ENCODE measurements at places on chromosomes 5 and 9.

GRCh38 chr5:168372356-168372946 is 81.0 kb downstream of the WWC1 start:
- no peak for DNase-seq

DNA sequence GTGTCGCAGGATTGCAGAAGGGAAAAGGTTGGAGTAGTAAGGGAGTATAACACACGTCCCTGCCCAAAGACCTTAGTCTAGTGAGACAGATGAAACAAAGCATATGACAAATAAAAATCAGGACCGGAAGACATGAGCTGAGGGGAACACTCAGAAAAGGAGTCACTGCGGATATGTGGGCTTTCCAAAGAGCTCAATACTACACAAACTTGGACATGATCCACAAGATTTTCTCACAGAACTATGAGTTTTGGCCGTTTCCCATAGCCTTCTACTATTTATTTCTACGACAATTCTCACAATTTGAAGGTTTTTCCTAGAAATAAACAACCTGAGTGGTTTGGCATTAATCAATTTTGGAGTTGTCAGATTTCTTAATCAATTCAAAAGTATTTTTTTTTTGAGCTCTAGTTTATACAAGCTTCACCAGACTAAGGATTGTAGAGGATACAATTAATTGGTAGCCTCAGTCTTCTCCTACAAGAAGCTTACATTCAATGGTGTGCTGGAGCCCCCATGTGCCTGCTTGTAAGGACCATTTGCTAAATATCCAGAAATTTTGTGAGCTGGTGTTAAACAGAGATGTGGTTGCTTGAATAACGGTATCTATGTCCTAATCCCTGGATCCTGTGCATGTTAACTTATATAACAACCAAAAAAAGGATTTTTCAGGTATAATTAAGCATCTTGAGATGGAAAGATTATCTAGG is 91.4 kb downstream of the ADAMTS12 start:
- DNase-seq, result no peak

DNA sequence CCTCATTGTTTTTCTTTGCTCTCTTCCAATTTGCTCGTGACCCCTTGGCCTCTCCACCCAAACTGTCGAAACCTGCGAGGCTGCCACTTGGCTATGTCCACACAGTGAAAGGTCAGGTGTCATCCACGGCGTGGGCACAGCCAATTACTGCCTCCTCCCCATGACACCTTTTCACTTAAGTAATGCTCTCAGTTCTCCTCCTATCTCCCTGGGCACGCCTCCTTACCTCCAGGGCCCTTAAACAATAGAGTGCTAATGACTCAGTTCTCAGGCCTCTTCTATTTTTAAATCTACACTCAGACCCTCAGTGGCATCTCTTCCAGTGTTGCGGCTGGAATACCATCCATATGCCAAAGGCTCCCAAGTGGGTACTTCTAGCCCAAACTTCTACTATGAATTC is 256.8 kb downstream of the ROR2 start:
- DNase-seq, result no peak

GRCh38 chr9:6567140-6567591 is 78.4 kb downstream of the GLDC start:
- DNase-seq, result no peak

DNA sequence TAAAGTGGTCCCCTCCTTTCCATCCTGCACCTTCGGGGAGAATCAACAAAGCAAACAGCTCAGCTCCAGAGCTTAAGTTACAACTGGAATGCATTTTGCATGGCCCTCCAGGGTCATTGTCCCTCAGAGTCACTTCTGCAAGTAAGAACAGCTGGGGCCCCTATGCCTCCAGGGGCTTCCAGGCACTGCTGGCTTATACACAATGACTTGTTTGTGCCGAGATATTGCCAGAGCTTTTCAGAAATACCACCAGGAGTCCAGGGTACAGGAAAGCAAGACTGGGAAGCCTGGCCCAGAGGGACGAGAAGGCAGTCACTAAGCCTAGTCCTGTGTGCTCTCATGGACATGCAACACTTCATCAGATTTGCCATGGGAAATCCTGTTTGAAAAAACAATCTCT is 11.3 kb downstream of the FRMD3 start:
- DNase-seq, result no peak

DNA sequence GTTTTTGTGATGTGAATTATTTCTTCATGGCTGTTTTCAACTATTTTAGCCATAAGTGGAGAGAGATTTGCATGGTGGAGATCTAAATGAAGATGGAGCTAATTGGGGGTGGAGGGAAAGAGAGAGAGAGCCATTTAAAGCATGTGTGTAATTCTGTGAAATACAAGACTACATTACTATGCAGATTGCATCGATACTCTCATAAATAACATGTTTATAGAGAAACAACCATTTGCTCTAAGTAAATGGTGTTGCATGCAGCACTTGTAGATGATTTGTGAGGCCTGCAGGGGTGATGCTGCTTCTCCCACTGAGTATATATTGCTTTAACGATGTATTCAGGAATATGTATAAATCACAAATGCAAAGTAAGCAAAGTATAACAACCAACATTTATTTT is 270.2 kb upstream of the RIOK2 start:
- no peak for DNase-seq

GRCh38 chr5:138716456-138716924 is 36.7 kb upstream of the CTNNA1 start:
- no peak for DNase-seq

DNA sequence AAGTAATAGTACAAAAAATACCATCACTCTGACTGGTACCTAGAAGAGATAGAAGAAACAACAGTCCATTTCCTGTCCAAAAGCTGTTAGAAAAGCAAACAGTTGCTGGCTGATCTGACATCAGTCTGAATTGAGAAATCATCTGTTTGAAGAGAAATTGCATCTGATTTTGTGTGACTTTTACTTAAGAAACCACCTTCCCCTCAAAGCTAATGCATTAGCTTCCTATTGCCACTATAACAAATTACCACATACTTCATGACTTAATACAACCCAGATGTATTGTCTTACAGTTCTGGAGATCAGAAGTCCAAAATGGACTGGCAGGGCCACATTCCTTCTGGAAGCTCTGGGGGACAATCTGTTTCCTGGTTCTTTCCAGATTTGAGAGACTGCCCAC is 385.9 kb upstream of the TLE4 start:
- no peak for DNase-seq

DNA sequence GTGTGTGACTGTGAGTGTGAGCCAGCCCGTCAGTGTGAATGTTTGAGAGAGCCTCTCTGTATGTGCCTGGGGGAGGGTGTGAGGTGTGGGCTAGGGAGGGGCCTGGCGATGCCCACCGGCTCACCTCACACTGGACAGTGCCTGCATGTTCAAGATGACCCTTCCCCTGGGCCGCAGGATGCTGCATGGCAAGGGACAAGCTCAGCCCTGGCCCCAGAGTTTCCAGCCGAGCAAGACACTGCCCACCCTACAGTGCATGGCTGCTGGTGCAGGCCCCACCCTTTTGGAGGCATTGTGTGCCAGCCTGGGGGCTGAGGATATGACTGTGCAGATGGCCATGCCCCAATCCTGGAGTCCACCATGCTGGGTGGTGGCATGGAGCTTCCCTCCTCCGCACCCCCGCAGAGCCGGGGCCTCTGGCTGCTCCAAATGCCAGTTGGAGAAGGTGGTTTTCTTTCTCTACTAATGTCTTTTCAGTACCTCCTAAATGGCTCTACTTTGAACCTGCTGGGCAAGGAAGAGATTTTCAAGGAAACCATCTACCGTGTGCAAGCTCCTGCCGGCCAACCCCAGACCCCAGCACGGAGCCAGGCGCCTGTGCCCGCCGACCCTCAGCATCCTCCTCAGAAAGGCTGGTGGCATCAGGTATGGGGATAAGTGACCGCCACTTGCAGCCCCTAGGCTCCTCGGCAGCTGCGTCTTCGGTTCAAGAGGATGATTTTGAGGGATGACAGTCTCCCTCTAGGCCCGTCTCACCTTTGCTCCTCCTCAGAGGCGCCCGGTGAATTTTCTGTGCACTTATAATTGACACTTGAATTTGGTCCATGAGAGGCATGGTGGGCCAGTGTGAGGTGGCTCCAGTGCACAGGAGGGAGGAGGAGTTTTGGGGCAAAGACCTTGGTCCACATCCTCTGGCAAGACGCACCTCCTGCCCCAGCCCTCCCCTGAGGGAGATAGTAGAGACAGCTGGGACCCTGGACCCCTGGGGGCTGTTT is 27.7 kb downstream of the FGD3 start:
- DNase-seq, result no peak

DNA sequence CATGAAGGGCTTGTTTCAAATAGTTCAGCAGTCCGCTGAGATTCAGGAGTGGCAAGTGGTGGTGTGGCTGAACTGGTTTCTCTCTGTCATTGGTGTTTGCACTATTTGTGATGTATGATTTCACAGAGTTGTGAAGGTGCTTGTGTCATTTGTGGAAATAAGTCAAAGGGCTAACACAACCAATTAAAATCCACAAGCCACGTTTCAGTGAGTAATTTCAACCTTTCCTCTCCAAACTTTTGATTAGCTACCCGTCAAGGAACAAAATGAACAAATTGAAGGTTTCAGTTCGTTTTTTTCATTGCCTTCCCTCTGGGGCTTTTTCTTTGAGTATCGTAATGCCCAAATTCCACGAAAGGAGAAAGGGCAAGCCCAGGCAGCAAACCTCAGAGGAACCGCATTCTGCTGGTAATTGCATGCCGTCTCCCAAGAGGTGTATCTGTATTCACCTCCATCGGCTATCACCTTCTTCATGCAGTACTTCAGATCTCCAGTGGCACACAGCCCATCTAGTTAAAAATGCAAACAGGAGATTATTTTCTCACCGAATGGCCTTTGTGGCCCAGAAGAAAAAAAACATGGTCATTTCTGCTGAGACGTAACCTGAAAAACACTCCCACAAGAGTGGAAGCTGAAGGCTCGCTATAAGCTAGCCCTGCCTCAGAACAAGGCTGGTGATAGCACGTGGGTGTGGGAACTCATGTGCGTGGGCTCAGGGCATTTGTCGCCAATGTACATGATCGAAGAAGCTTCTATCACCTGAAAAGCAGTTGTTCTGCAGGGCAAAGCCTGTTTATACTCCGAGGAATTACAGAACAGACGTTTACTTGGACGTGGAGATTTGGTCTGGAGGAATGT is 197.1 kb downstream of the NR3C1 start:
- no peak for DNase-seq

DNA sequence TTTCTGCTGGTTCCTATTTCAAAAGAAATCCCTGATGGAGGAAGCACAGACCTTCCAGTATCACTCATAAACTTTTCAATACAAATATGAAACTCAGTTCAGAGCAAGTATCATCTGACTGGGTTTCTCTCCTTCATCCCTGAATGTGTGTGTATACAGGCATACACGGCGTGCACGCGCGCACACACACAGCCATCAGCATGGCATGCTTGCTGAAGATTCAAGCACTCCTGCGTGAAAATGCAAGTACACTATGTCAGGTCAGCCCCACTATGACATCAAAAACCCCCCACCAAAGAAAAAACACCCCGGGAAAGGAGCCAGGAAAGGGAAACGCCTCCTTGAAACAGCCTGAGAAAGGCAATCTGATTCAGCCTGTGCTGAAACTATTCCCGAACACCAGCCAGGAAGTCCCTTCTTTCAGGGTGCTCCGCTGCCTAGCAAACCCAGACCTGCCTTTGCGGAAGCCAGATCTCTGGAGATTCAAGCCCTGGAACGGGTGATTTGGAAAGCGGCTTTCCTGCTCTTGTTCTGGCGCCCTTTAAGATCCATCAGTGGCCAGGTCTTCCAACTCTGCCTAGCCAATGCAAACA is 831 bp downstream of the KLHL3 start:
- DNase-seq, result no peak

DNA sequence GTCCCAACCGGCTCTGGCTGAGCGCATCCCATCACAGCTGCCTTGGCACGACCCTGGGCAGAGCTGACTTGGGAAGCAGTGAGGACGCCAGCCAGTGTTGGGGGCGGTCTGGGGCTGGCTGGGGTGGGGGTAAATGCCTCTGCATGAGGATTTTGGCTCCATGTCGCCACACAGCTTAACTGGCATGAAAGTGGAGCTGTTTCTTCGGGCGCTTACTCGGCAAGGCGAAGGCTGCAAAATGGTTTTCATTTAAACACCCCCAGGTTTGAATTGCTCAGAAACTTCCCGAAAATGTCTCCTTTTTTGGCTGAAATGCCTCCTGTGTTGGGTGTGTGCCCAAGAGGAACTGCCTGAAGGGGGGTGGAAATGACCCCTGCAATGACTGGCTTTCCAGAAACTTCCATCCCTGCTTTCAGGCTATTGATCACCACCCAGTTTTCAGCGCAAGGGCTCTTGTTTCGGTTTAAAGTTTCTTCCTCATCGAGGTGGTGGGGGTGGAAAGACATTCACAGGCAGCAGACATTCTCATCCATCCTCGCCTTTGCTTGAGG is 38.3 kb downstream of the PTGES start:
- no peak for DNase-seq

DNA sequence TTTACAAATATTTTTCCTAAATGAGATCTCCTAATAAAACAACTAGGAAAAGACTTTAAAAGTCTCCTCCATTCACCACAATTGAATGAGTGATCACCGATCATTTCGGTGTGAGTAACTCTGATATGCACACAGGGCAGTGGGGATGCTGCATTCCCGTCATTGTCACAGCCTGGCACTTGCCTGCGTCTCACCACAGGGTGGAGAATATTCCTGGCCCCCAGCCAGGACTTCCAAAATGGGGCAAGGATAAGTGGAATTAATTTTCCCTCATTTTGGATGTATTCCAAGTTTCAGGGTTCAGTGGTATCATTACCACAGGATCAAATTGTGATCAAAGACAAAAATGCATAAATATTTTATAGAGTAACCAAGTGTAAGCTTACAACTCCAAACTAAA is 107.1 kb downstream of the CTNND2 start:
- no peak for DNase-seq

DNA sequence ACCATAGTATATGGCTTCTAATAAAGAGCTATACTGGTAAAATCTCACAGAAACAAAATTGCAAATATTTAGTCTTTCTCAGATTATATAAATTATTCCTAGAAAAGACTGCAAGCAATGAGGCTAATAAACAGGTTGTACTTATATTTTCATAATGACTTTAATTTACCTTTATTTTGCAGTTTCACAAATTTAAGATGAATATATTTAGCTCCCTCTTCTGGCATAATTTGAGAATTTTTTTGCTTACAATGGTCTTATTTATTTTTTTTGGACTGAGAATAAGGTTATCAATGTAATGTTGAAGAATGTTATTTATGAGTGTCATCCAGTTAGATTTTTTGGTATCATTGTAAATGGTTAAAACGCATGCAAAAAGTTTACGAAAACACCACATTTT is 56.7 kb downstream of the PIK3R1 start:
- DNase-seq, result no peak

DNA sequence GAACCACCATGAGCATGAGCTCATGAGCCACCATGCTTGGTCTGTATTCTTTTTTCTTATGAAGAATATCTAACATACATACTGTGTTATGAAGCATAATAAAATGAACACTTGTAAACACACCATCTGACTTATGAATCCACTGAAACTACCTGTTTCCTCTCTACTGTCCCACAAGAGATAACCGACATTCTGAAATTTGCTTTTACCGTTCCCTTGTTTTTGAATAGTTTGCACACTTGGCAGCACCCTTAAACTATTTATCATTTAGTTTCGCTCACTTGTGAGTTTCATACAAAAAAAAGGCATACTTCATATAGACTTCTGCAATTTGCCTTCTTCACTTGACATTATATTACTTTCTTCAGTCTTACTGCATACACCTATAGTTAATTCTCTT is 8.9 kb downstream of the LARS1 start:
- no peak for DNase-seq

GRCh38 chr5:127820910-127821553 is 117.8 kb downstream of the CCDC192 start:
- no peak for DNase-seq

GRCh38 chr9:112326194-112326593 is 7.2 kb downstream of the PTBP3 start:
- DNase-seq, result no peak
